ENCODE measurements at places on chromosomes 3 and 15.

DNA sequence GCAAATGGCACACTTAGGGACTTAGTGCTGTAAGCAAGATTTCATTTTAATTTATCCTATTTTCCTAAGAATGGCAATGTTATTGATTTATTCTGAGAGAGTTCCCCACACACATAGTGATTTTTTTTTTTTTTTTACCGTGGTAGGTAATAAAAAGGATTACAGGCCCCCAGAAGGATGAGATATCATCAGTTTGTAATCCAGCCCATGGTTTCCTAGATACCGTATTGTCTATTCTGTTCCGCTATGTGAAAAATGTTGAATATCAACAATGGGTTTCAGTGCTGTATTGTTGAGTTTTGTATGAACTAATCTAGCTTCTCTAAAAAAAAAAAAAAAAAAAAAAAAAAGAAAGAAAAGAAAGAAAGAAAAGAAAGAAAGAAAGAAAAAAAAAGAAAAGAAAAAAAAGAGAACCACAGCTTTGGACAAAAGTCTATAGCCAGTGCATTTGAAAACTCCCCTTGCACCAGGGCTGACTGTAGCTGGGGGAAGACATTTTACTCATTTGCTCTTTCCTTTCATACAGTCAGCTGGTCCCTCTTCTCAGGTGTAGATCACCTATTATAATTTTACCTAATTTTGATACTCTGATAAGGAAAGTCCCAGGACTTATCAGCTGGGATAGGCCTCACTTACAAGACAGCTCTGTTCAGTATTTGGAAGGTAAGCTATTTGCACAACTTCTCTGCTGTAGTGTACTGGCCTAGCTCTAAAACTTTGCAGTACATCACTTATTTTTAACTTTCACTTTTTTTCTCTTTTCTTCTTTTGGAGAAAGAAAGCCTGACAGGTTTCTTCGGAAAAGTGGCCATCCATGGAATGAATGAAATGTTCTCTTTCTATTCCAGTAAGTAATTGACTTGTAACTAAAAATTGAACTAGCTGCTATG is 101.4 kb upstream of the SOX2 start:
- no peak for DNase-seq

- DNase-seq = no peak
Measured at GRCh38 chr3:34864011-34864410, 775.3 kb upstream of the ARPP21 start.

GRCh38 chr3:1578124-1578806 is 485.4 kb downstream of the CNTN6 start:
- DNase-seq = no peak

GRCh38 chr3:155497930-155498647 is 204.6 kb upstream of the STRIT1 start:
- DNase-seq = no peak

Data from CD4-positive, alpha-beta memory T cell (primary cell).